ENCODE measurements at places on chromosomes 5 and 9.

- no peak for DNase-seq
These were observed 20.1 kb downstream of the SREK1 start for GRCh38 chr5:66164044-66164790.

DNA sequence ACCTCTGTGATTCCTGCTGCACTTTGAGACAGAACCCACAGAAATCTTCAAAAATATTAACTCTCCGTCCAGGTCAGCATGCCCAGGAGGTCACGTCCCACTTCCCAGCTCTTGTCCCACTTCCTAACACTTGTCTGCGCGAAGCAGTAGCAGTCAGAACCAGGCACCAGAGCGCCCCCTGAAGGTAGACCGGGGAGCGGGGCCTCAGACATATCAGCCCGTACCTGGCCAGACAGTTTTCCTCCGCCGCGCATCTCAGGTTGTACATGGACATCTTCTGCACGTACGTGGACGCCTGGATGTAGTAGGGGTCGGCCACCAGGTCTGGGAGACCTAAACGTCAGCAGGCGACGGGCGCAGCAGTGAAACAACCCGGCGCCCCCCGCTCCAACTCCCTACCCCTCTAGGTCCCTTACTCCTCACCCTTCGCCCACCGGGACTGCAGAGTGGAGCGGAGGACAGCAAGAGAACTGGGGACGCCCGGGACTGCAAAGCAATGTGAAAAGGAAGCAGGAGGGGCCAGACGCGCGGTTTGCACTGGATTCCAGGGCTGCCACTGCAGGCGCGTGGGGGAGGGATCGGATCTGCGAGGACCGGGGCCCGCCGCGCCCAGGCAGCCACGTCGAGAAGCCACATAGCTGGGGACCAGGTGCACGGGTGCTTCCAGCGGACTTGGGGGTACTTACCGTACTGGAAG is 1.2 kb downstream of the LOX start:
- peak; percentile 67 for DNase-seq

- no peak for DNase-seq
These were observed 41.8 kb upstream of the TCF7 start for GRCh38 chr5:134072471-134073210.

- DNase-seq: no peak
These were observed 80.0 kb downstream of the SYK start for GRCh38 chr9:90881648-90882047.

DNA sequence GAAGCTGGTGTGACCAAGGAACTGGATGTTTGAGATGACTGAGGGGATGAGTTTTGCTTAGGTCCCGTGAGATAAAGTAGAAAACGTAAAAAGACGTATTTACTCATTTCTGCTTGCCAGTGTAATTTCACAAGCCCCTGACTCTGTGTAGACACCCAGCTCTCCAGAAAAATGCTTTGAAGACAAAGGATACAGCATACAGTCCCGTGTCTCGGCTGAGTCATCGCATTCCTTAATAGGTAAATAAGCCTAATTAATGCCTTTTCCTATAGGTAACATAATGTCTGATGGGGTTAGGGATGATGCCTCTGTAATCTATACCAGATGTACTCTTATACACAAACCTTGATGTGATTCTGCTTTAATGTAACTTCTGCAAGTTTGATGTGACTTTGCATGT is 20.2 kb downstream of the S100Z start:
- no peak for DNase-seq

GRCh38 chr9:95742821-95743220 is 132.7 kb upstream of the ERCC6L2 start:
- no peak for DNase-seq

DNA sequence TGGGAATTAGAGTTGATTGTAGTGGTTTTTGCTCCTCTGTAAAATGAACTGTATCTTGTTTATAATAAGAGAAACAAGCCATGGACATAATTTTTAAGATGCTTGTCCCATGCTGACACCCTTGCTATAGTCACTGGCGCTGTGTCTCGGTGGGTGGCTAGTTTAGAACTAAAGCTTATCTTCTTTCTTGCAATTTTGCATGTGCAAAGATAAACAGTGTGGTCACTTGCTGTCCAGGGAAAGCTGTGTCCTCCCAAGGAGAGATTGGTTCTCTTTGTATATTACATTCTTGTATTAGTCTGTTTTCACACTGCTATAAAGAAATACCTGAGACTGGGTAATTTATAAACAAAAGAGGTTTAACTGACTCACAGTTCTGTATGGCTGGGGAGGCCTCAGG is 143.8 kb downstream of the MELK start:
- DNase-seq: no peak

DNA sequence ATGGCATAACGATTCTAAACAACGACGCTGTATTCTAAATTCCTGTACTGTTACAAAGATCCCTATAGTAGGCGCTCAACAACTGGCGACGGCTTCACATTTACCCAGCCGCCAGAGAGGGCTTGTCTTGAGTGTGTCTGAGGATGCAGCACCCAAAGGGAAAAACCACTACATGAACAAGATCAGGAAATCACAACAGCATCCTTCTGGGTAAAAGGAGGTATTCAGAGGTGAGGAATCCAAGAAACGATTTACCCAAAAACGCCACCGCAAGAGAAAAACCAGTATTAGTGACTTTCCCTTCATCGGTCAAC is 711 bp downstream of the TTC33 start:
- peak; percentile 81 for DNase-seq

- no peak for DNase-seq
These were observed 191.3 kb upstream of the NREP start for GRCh38 chr5:111948092-111948841.

GRCh38 chr9:83047839-83048775 is 14.8 kb downstream of the RASEF start:
- no peak for DNase-seq

DNA sequence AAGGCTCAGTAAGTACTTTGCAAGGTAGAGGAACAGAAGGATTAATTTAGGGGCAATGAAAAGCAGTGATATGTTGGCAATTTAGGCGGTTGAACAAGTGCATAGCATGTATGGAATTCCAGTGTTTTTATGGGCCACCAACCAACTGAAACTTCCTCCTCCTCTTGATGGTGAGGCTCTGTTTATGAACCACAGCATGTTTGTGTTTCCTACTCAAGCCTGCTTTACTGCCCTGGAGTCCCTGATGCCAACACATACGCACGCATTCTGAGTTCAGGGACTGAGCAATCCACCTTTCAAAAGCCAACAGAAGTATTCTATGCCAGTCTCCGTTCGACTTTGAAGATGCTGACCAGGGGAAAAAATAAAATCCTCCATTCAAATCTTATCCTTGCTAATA is 417.5 kb downstream of the EFNA5 start:
- DNase-seq: no peak

DNA sequence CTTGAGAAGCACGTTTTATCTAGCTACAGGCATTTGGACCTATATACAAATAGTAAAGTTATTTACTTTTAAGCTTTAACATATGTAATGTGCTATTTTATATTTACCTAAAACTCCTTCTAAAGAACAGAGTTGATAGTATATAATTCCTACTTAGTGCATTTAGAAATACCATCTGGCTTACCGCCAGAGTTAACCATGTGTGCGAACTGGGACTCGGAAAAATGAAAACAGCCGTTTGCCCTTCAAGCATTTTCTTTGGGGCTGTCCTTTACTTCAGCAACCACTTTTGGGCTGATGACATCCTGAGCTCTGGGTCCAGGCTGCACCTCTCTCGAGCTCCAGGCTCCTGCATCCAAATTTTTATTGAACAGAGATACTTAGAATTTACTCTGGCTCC is 21.9 kb upstream of the DHFR start:
- DNase-seq: no peak

DNA sequence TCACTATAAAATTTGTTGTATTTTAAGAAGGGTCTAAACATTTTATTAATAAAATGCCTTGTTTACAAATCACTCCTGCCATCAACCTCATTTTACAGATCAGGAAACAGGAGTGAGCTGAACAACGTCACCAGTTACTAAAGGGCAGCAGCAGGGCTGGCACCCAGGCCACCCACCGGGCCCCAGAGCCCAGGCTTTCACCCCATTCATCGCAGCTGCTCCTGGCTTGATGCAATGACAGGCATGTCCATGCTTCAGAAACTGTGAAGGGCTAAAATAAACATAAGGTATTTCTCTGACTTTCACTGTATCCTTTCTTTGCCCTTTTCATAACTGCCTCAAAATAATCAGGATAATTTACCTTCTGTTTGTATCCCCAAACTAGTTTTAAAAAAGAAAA is 18.1 kb downstream of the MED27 start:
- no peak for DNase-seq

GRCh38 chr9:36092509-36093215 is 43.9 kb upstream of the GLIPR2 start:
- DNase-seq: peak; percentile 9

GRCh38 chr9:95344735-95345325 is 27.3 kb upstream of the FANCC start:
- DNase-seq: no peak

GRCh38 chr9:27943501-27943900 is 370.2 kb upstream of the C9orf72 start:
- DNase-seq: no peak

DNA sequence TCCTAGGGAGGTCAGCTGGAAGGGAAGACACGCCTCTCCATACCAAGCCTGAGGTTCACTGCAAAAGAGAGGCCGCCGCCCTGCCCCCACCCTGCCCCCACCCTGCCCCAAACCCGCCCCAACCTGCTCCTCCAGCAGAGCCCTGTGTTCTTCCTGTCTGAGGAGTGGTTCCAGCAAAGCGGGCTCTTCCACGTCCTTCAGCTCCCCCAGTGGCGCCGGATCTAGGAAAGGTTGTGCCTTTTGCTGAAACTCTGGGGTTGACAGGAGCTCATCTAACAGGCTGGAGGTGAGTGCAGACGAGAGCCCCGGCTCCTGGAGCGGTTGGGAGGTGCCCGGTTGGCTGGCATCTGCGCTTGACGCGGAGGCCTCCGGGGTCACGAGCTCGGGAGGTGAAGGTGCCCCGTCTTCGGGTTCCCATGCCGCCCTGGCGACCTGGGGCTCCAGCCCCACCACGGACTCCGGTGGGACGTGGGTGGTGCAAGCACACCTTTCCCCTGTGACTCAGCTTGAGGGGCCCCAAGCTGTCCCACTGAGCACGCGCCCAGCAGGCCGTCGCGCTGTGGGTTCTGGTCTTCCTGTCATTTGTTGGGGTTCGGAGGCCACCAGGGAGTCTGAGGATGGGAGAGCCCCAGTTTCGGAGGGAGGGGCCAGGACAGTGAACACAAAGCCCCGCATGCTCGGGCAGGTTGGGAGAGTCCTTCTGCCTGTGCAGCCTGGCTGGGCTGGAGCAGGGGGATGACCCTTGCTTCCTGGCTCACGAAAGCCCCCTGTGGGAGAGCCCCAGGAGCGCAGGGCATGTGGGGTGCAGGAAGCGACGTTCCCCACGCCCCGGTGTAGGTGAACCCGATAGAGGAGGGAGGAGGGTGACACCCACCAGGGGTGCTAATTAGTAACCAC is 1467.1 kb downstream of the FOXD4L5 start:
- peak; percentile 49 for DNase-seq

- no peak for DNase-seq
These were observed 46.3 kb upstream of the GLIS3 start for GRCh38 chr9:4346131-4346530.

- DNase-seq: no peak
These were observed 616.3 kb downstream of the SLCO4C1 start for GRCh38 chr5:101679816-101680215.

GRCh38 chr5:65672796-65673195 is 48.0 kb downstream of the SHLD3 start:
- DNase-seq: no peak

DNA sequence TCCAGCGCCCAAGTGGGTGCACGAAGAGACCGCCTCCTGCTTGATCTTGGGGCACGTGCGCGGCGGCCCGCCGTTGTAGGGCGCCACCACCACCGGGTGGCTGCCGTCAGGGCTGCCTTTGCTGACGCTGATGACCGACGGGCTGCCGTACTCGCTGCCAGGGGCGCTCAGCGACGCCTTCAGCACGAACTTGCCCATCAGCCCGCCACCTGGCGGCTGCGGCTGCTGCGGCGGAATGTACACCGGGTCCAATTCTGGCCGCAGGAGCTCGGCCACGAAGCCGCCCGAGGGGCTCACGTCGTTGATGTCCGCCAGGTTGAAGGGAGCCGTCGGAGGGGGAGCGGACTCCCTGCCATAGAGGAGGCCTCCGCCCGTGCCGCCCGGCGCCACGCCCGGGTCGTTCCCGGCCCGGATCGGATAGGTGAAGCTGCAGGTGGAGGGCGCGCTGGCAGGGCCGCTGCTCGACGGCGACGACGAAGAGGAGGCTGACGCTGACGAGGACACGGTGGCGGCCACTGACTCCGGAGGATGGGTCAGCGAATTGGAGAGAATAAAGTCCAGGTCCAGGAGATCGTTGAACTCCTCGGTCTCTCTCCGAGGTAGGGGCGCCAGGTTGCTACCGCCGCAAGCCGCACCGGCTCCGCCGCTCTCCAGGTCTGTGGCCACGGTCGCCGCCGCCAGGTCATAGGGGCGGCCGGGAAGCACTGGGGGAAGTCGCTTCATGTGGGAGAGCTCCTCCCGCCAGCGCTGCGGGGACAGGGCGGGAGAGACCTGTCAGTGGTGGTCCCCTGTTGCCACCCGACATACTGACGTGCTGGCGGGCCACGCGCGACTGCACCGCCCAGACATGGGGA is 1.8 kb downstream of the KLF4 start:
- DNase-seq: no peak

GRCh38 chr5:132259069-132259851 is 1.8 kb downstream of the PDLIM4 start:
- no peak for DNase-seq

DNA sequence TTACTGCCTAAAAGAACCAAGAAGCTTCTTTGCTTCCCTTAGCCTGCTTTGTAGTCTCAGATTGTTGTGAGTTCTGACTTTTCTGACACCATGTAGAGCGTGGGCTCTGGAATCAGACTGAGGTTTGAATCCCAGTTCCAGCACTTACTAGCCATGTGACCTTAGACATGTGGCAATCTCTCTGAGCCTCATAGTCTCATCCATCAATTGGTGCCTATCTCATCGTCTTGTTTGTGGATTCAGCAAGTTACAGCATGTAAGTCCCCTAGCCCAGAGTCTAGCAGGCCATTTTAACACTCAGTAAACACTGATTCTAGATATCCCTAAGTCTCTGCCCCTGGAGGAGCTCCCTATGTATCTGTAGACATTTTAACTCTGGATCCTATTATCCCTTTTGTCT is 94.7 kb downstream of the ANGPTL2 start:
- DNase-seq: no peak

DNA sequence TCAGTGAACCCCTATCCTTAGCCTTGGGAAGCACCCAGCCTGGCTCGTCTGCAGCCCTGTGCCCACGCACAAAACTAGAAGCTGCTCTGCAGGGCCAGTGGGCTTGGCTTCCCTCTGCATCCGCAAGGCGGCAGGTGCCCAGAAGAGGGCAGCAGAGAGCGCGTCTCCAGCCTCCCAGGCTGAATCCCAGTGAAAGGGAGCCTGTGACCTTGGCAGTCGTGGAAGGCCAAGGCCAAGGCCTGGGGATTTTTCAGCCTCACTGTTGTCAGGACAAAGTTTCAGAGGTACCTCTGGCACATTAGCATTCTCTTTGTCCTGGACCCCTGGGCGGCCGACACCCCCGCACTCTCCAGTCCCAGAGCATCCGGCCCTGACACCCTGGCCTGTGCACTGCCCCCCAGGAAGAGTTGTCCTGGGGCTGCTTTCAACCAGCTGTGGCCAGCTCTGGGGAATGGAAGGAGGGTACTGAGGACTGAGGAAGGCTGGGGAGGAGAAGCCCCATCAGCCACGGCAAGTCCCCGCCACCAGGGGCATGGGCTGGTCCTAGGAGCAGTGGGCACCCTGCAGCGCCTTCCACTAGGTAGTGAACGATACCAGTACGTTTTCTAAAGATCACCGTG is 63.6 kb upstream of the IL17B start:
- no peak for DNase-seq
